IMR-90 (cell line): ENCODE measurements at places on chromosomes 7 and 10. TPM values are rescaled to one million over a fixed set of nuclear protein-coding genes. Genes with fewer than 3 reads are reported as not detected.

LBX1 gene
- total RNA-seq = not detected in 2 replicates

GRCh38 chr10:124629842-124630241 lies 114.3 kb downstream of the FAM53B start:
- no peak for DNase-seq

DNA sequence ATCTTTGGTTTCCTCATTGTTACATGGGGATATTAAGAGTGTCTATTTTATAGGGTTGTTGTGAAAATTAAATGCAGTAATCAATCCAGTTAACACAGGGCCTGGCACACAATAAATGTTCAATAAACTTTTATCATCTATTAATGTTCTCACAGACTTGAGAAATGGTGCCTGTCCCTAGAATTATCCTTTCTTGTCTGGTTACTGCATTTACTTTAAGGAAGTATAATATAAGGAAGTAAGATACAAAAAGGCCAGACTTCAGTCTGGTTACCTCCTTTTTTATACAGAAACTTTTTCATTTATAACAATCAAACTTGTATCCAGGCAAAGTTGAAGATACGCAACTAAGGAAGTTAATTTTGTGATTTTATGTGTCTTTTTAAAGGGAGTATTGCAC lies 117.0 kb downstream of the LHFPL3 start:
- no peak for DNase-seq

DNA sequence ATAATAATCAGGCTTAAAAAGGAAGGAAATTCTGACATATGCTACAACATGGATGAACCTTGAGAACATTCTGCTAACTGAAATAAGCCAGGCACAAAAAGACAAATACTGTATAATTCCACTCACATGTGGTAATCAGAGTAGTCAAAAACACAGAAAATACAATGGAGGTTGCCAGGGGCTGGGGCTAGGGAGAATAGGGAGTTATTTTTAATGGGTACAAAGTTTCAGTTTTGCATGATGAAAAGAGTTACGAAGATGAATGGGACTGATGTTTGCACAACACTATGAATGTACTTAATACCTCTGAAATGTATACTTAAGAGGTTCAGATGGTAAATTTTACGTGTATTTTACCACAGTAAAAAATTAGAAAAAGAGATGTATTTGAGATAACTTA lies 145.6 kb downstream of the DOCK4 start:
- DNase-seq = no peak
